ENCODE measurements at places on chromosomes 7 and 10.

- no peak for DNase-seq
These were observed 973 bp downstream of the ATAD1 start for GRCh38 chr10:87816898-87817608.

GRCh38 chr7:101598422-101598985 lies 30.6 kb downstream of the MYL10 start:
- no peak for DNase-seq

- DNase-seq = no peak
These were observed 56.8 kb downstream of the FAS start for GRCh38 chr10:89047397-89047796.

- DNase-seq = no peak
These were observed 183.0 kb upstream of the PRSS1 start for GRCh38 chr7:142566271-142566670.

DNA sequence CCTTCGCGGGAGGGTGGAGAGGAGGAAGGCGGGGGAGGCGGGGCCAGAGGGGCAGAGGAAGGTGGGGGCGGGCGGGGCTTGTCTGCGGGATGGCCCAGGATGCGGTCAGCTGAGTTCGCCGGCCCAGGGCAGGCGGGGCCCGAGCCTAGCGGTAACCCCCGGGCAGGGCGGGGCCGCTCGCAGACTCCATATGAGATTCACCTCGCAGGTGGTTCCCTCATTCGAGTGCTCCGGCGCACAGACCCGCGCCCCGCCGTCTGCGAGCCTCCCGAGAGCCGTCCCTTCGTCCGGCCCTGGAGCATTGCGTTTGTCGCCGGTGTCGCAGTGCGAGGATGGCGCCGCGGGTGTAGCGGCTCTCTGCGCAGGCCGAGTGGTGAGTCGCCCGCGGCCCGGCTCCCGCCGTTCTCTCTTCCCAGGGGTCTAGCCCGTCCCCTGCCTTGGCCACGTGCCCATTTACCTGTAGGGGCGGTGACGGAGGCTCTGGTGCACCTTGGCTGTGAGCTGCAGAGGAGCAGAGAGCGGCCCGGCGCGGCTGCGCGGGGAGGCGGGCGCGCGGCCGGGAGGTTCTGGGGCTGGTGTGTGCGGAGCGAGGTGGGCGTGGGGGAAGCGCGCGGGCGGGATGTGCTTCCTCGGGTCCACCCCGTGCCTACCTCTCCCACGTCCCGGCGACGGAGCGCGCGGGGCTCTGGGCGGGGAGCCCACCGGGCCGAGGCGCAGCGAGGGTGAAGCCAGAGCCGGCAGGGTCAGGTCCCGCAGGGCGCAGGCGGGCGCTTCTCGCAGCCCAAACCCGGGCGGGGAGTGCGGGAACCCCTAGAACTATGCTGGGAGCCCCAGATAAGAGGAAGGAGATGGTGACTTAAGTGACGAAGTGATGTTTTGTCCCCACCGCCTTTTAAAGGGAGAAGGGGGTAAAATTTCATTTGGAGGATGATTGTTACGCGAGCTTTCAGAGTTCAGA lies at the start of gene UPP1:
TSS of gene UPP1 (plus strand) at position 220 of the 958 bp plus-strand sequence. CDS start 5,519 bp downstream, outside the sequence.
- no peak for DNase-seq

DNA sequence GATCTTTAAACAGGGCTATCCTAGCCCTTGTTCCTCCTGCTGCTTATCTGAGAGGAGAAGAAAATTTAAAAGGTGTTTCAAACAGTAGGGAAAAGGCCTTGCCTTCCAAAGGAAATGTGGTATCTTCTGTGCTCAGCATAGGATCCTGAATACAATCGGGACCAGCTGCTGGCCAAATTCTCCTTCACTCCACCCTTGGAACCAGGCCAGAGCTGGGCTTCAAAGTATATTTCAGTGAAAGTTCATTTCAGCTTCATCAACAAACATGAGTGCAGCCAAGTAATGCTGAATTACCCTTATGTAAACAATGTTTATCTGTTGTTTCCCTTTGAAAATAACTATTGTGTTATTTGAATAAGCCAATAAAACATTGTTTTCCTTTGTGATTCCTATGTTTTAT lies 146.5 kb upstream of the MEOX2 start:
- DNase-seq = no peak

- peak; percentile 43 for DNase-seq
These were observed 94.8 kb downstream of the CHN2 start for GRCh38 chr7:29289156-29290021.

Measured in NCI-H2081 treated with DMSO at 0.1 percent for 48 hours (cell line).